Stomach (tissue), 19 donors: ENCODE measurements at places on chromosomes 6 and 20. TPM values are rescaled to one million over a fixed set of nuclear protein-coding genes. Genes with fewer than 3 reads are reported as not detected.

DNA sequence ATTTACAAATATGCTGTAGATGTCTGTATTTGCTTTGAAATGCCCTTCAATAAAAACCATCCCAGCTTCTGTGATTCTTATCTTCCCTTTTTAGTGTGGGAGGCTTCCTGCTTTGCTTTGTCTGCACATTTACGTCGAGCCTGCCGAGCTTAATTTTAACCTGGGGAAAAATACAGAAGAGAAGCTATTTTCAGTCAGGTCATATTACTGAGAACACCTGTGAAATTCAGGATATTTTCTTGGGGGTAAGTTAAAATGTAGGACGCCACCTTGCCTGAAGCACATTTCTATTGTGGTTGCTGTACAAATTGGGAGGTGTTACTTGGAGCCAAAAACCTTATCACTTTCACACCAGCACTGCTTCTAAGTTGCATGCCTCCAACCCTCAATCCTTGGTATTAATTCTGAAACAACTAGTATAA, 43.6 kb upstream of the FUCA2 start:
- peaks cover 6% of the 10 kb centered on the region for H3K4me1 ChIP-seq
- peak overlapping the region; percentile 53 for H3K27ac ChIP-seq
- no peak overlapping the region for H3K4me3 ChIP-seq
- H3K36me3 ChIP-seq = no peaks in the 10 kb centered on the region

DNA sequence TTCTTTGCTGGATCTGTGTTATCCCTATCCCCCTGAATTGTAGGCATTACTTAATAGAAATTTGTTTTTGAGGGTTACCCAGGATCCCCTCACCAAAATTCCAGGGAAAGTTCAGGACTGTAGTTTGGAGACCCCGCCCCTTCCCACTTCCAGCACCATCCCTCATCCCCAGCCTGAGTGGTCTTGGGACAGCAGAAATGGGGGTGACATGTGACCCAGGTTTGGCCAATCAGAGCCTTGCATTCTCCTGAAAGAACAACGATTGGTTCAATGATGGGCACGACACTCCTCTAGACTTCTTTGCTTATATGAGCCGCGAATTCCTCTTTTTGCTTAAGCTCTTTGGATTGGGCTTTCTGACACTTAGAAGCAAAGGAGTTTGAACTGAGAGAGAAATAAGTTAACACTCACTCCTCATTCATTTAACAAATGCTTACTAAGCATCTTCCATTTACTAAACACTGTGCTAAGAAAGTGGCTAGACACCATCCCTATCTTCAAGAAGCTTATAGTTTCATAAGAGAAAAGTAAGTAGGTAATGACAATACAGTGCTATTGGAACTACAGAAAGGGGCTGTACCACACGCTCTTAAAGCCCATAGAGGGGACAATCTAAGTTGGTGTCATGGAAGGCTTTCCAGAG, 24.9 kb upstream of the PAQR8 start:
- H3K4me1 ChIP-seq = peaks cover 22% of the 10 kb centered on the region
- H3K4me3 ChIP-seq = no peak overlapping the region
- H3K27ac ChIP-seq = peak overlapping the region; percentile 35
- H3K27me3 ChIP-seq = no peaks in the 10 kb centered on the region
- H3K36me3 ChIP-seq = no peaks in the 10 kb centered on the region
- no peak for DNase-seq

DNA sequence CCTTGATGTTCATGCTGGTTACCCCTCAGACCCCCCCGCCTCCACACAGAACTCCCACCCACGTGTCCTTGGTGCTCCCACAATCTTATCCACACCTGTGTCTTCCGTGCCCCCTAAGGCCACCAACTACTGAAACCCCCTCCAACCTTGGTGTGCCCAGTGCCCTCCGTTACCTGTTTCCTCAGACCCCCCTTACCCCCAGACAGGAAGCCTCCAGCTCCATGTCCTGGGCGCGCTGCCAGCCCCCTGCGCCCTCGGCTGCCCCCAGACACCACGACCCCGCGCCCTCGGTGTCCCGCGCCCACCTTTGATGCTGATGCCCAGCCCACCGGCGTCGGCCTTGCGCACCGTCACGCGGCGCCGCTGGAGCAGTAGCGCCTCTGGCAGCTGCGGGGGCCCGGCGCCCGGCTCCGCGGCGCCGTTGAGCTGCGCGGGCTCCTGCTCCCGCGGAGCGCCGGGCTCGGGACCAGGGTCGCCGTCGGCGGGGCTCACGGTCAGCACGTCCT, 504 bp downstream of the SNTA1 start:
- no peaks in the 10 kb centered on the region for H3K27me3 ChIP-seq
- DNase-seq = peak; percentile 75
- H3K27ac ChIP-seq = peak overlapping the region; percentile 79
- H3K4me1 ChIP-seq = peaks cover 37% of the 10 kb centered on the region
- H3K36me3 ChIP-seq = peaks cover 4% of the 10 kb centered on the region

- H3K27me3 ChIP-seq = no peaks in the 10 kb centered on the region
- no peak for DNase-seq
- no peak overlapping the region for H3K27ac ChIP-seq
- no peaks in the 10 kb centered on the region for H3K4me1 ChIP-seq
- H3K36me3 ChIP-seq = no peaks in the 10 kb centered on the region
Measured at GRCh38 chr6:159181914-159182313, 12.7 kb downstream of the FNDC1 start.

DNA sequence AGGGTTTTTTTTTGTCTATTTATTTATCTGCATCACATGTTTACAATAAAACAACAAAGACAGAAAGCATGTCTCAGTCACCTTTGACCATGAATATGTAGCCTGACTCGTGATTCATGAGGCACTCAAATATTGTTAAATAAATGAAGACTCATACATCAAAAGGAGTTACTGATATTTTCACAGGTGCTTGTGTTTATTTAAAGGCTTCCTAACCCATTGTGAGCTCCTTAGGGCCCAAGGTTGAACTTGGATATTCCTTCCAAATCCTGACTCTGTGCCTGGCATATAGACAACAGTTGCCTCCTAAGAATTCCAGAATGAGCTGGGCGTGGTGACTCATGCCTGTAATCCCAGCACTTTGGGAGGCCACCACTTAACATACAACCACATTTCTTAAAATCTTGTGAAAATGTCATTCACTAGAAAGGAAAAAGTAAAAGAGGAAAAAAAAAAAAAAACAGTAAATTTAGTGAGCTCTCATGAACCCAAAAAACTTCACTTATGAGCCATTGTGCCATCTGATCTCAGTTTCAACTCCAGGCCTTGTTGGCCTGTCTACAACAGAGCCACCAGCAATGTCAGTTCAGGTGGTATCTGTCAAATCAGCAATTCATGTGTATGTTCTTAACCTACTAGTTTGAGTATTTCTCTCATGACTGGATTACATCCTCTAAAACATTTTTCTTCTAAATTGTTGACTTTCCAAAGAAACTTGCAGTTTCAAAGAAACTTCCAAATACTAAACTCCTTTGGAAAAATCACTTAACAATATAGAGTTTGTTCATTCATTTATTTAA, 162.7 kb upstream of the MARCKS start:
- H3K27me3 ChIP-seq = no peaks in the 10 kb centered on the region
- no peak overlapping the region for H3K27ac ChIP-seq
- H3K4me1 ChIP-seq = peaks cover 21% of the 10 kb centered on the region
- no peaks in the 10 kb centered on the region for H3K36me3 ChIP-seq
- DNase-seq = no peak
- H3K4me3 ChIP-seq = no peak overlapping the region

GRCh38 chr6:88246654-88247053, 80.5 kb upstream of the CNR1 start:
- H3K27ac ChIP-seq = no peak overlapping the region
- DNase-seq = no peak
- no peaks in the 10 kb centered on the region for H3K4me1 ChIP-seq

DNA sequence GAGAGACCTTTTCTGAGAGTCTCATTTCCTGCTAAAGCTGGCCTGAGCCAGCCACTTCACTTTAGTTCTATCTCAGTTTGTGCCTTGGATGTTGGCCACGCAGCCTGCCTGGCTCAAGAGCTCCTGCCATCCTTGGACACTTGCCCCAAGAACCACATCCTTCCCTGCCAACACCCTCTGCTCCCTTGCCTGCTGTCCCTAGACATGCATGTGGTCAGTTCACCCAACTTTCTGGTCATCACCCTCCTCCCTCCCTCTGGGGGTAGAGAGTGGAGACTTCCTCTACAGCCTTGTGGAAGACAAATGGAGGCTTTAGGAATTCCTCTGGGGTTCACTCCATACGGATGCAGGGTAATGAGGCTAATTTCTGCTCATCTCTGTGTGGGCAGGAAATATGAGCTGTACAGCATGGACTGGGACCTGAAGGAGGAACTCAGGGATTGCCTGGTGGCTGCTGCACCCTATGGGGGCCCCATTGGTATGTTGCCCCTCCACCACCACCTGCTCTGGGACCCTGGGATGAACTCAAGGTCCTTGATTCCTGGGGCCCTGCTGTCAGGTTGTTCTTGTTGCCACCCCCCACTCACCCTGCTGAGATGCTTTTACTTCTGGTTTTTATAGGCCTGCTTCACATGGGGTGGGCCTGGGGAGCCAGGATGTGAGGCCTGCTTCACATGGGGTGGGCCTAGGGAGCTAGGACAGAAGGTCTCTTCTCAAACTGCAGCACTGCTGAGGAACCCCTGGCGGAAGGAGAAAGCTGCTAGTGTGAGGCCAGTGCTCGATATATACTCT, 13.8 kb upstream of the PTPRA start:
- no peak for DNase-seq
- H3K4me1 ChIP-seq = no peaks in the 10 kb centered on the region
- H3K27me3 ChIP-seq = no peaks in the 10 kb centered on the region

DNA sequence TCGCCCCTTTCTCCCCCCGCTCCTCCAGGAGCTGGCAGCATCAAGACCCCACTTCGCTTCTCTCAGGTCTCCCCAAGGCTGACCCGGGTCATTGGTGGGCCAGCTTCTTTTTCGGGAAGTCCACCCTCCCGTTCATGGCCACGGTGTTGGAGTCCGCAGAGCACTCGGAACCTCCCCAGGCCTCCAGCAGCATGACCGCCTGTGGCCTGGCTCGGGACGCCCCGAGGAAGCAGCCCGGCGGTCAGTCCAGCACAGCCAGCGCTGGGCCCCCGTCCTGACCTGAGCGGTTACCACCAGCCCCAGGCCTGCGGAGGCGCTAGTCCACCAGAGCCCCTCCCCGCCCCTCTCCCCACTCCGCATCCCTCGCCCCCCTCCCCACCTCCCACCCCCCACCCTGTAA, 1.0 kb downstream of the PPDPF start:
- H3K27ac ChIP-seq = peak overlapping the region; percentile 96
- peaks cover 18% of the 10 kb centered on the region for H3K36me3 ChIP-seq
- H3K4me3 ChIP-seq = peak overlapping the region; percentile 85
- no peaks in the 10 kb centered on the region for H3K27me3 ChIP-seq

DNA sequence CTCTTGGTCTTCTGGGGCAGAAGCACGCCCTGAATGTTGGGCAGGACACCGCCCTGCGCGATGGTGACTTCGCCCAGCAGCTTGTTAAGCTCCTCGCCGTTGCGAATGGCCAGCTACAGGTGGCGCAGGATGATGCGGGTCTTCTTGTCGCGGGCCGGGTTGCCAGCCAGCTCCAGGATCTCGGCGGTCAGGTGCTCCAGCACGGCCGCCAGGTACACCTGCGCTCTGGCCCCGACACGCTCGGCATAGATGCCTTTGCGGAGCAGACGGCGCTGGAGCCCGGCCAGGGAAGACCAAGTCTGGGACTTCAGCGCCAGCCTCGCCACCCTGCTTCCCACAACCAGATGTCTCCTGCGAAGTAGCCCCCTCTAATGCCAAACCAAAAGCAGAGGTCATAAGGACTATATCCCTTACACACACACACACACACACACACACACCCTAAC, 8.0 kb upstream of the SLC17A3 start:
- H3K27ac ChIP-seq = no peak overlapping the region
- H3K4me3 ChIP-seq = no peak overlapping the region
- H3K27me3 ChIP-seq = no peaks in the 10 kb centered on the region
- H3K4me1 ChIP-seq = no peaks in the 10 kb centered on the region

DNA sequence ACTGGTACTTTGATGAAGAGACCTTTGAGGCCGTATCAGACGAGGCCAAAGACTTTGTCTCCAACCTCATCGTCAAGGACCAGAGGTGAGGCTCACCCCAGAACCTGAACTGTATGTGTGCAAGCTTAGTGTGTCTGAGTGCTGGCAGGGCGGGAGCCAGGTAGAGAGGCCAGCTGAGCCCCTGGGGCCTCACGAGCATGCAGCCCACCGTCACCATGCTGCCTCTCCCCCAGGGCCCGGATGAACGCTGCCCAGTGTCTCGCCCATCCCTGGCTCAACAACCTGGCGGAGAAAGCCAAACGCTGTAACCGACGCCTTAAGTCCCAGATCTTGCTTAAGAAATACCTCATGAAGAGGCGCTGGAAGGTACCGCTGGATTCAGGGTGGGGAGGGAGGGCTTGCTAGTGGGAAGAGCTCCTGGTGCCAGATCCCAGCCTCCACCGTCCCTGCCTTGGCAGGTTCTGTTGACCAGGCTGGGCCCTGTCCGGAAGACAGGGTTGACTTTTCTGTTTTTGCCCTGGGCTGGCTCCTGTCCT, 12.7 kb downstream of the MYLK2 start:
- H3K36me3 ChIP-seq = no peaks in the 10 kb centered on the region
- no peak overlapping the region for H3K4me3 ChIP-seq

The RCAN2 gene
- 54.3 TPM for total RNA-seq

The DUSP22 gene
- 47.8 TPM for total RNA-seq

The RNF182 gene
- total RNA-seq = not detected

The ANKRD6 gene
- total RNA-seq = 6.4 TPM
